Esophagus mucosa (tissue), 1 donor: ENCODE measurements at places on chromosomes 3 and 15.

DNA sequence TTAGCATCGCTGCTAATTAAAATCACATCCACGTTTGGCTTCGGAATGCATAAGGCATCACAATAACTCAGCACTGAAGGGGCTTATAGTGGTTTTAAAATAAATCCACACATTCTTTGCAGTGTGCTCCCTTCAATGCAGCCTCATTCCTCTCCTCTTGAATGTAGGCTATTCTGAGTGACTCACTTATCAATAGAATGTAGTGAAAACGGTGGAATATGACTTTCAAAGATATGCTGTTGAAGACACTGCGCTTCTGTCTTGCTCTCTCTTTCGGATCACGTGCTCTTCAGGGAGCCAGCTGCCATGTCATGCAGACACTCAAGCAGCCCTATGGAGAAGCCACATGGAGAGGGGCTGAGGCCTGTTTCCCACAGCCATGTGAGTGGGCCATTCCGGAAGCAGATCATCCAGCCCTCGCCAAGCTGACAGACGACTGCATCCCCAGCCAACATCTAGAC is 87.4 kb downstream of the CRYGS start:
- no peak for ATAC-seq

GRCh38 chr3:72413228-72413627 is 435.0 kb downstream of the SHQ1 start:
- peak; percentile 35 for ATAC-seq

- no peak for ATAC-seq
These were observed 6.1 kb upstream of the LTF start for GRCh38 chr3:46470831-46471230.

GRCh38 chr15:83248151-83249029 is 36.1 kb downstream of the BNC1 start:
- ATAC-seq, result peak; percentile 76

DNA sequence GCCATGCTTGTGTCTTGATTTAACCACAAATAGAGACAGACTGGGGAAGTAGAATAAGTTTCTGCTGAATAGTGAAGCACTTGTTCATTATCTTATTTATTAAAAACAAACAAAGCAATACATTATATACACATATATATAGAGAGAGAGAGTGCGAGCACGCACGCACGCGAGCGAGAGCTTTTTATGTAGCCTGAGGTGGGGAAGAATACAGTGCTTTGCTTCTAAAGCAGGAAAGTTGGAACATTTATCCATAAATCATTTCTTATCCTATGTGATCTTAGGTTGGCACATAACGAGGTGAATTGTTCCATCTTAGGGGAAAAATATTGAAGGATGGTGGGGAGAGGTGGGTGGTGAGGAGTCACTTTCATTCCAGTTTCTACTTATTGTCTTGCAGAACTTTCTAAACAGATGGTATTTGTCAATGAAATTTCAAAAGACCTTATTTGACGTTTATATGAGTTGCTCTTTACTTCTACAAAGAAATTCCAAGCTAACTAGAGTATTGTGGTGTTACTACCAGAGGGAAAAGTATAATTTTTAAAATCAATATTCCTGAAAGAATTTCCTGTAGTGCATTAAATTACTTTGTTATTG is 110.0 kb downstream of the ATG7 start:
- no peak for ATAC-seq

DNA sequence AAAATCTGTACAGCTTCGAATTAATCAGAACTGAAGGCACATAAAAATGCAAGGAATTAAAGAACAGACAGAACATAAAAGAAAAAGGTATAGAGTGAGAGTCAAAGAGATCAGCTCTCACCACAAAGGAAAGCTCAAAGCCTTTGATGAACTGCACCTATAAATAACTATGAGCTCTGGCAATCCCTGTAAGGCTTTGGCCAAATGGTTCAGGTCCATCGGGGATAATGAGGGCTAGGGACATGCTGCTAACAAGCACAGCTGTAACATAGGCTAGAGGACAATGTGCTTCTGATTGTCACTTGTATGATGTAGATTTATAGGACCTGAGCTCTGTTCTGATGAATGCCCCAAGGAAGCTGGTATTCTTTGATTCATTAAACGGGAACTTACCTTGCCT is 113.9 kb upstream of the MRPL3 start:
- ATAC-seq, result no peak

GRCh38 chr15:57385923-57386390 is 9.7 kb downstream of the CGNL1 start:
- no peak for ATAC-seq

- no peak for ATAC-seq
These were observed 154.2 kb upstream of the TNIK start for GRCh38 chr3:171614318-171614921.

DNA sequence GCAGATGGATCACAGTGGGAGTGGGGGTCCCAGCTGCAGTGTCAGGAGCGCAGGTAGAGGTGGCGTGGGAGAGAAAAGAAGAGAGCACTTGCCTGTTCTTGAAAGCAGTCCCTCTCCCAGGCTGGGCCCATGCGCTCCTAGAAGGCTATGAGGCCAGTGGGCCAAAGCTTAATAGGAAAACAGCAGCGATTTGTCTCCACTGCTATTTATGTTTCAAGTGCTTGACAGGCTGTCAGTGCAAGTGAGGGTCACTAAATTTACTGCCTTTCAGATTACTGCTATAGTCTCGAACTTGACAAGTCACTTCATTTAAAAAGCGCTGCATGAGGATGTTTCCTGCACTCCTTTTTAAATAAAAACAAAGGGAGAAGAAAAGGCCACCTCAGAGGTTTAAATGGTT is 239.5 kb downstream of the GAP43 start:
- ATAC-seq, result no peak

- peak; percentile 24 for ATAC-seq
These were observed 7.6 kb upstream of the APBA2 start for GRCh38 chr15:28878209-28878608.

GRCh38 chr3:122940628-122941086 is 86.9 kb downstream of the SEMA5B start:
- no peak for ATAC-seq

- peak; percentile 29 for ATAC-seq
These were observed 425 bp upstream of the FYTTD1 start for GRCh38 chr3:197749315-197749600.

- no peak for ATAC-seq
These were observed 25.0 kb downstream of the DAG1 start for GRCh38 chr3:49495023-49495422.

- no peak for ATAC-seq
These were observed 7.3 kb downstream of the KIF23 start for GRCh38 chr15:69421498-69421897.
